Activated naive CD4-positive, alpha-beta T cell (primary cell): ENCODE measurements at places on chromosomes 4 and X.

GRCh38 chr4:177246641-177247584, 62.8 kb upstream of the NEIL3 start:
- no peak for DNase-seq

- DNase-seq, result no peak
Measured at GRCh38 chrX:110745288-110745687, 50.3 kb downstream of the CHRDL1 start.

- peak; percentile 26 for DNase-seq
Measured at GRCh38 chrX:129961180-129962083, 21.0 kb upstream of the BCORL1 start.

DNA sequence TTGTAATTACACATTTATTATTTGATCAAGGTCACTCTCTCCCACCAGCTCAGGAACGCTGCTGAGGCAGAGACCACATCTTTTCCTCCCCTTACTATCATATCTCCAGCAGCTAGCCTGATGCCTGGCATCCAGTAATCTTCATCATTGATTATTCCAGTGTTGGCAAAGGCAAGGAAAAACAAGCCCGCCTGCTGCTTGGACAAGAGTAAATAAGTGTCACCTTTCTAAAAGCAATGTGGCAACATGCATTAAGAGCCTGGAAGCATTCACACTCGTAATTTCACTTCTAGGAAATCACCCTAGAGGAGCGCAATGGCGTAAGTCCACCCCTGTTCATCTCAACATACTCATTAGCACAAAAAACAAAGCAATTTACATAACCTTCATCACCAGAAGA, 54.8 kb downstream of the APLN start:
- DNase-seq, result no peak

DNA sequence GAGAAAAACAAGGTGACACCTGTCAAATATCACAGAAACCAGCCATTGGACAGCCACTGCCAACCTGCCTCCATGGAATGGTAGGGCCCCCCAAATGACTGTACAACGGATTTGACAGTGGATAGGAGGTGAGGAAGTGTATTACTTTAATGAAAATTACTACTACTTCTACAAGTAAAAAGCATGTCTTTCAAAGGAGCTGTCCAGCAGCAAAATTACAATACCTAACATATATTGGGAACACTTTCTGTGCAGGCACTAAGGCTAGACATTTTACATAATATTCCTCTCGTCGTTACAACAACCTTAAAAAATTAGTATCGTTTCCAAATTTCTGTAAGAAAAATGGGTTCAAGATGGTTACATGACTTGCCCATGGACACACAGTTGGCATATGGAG, 14.9 kb downstream of the PPP3CA start:
- no peak for DNase-seq

DNA sequence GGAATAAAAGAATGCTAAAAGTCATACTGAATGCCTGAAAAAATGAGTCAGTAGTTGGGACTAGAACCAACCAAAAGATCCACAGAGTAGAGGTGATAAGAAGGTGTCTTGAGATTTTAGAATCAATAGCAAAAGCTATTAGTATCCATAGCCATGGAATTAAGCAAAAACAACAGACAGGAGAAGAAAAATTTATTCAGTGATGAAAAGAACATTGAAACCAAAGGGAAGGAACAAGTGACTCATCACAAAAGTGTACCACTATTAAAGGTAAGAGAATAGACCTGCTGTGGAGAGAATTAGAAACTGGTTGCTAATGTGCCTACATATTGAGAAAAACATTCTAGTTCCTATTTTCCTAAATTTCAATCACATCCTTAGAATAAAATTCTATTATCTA, 182.0 kb upstream of the NEIL3 start:
- DNase-seq, result no peak

DNA sequence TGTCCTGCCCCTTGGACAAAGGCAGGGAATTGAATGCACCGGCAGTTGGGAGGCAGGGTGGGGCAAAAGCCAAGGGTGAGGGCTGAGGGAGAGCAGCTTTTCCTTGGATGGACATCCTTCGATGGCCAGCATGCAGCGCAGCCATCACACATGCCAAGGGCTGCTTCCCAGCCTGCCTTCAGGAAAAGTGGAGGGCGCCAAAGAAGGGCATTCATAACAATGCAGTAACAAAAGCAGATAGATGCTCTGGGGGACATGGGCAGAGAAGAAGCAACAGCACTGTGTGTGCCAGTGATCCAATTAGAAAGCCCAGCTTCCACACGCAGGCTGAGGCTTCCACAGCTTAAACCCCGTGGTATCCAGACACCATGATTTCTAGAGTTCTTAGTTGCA, 71.5 kb downstream of the TSPAN5 start:
- DNase-seq, result no peak

- no peak for DNase-seq
Measured at GRCh38 chrX:11040405-11040804, 70.7 kb upstream of the HCCS start.

GRCh38 chrX:21374994-21375707, 933 bp downstream of the CNKSR2 start:
- DNase-seq, result no peak

- DNase-seq, result no peak
Measured at GRCh38 chrX:56268888-56269287, 36.7 kb downstream of the KLF8 start.

DNA sequence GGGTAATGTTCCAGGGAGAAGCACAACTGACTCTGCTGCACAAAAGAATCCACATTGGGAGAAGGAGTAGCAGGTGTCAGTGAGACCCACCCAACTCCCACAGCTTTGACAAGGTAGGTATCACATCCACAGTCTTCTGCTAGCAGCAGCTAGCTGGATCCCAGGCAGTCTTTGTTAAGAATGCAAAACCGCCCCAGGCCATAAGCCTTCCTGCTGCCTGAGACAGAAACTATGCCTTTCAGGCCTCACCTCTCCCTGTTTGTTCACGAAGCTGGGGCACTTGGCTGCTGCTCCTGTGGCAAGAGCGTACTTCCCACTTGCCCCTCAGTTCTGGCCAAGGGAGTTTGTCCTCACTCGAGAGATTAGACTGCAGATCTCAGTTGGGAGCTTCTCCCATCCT, 21.4 kb downstream of the RRAGB start:
- DNase-seq, result no peak

GRCh38 chr4:6720202-6720699, 4.3 kb downstream of the BLOC1S4 start:
- DNase-seq, result peak; percentile 81

DNA sequence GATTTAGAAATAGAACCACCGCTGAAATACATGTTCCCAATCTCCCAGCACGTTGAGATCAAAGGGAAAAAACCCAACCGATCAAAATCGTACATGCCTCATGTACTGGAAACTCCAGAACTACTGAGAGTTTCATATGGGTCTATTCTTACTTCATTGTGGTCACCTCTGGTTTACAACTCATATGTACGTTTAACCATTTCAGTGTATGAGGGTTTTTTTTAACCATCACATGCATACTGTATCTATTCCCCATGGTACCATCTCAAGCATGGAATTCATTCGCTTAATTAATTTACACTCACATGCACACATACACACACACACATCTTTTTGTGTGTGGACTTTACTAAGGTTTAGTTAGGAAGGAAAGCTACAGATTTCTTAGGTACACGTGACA, 46.0 kb upstream of the CLNK start:
- DNase-seq, result no peak

DNA sequence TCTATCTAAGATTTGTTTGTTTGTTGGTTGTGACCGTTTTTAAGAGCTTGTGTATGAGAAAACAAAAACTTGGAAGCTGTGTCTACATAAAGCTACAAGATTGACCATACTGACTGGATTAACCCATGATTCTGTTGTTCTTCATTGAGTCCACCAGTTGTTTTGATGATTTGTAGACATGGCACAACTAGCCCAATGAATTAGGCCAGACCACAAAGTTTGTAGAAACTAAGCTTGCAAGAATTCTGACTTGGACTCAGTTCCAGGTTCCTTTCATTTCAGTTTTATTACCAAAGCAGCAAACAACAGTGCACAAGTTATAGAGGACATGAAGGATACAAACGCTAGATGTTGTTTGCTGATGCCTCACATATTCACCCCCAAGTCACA, 119.3 kb downstream of the RASGEF1B start:
- DNase-seq, result no peak

DNA sequence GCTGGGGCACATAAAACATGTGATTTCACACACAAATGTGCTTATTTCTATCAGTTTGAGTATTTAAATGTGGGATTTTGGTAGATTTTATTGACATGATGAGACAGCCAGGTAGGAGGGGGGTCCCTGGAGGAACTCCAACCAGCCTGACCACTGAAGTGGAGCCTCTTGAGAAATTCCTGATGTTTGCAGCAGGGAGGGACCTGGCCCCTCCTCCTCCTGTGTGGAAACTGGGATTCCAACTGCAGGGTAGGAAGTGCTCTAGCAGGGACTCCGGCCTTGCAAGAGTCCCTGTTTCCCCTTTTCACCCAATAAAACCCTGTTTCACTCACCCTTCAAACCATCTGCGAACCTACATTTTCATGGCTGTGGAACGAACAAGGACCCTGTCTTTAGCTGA, 2224.0 kb upstream of the AGA start:
- DNase-seq, result no peak

DNA sequence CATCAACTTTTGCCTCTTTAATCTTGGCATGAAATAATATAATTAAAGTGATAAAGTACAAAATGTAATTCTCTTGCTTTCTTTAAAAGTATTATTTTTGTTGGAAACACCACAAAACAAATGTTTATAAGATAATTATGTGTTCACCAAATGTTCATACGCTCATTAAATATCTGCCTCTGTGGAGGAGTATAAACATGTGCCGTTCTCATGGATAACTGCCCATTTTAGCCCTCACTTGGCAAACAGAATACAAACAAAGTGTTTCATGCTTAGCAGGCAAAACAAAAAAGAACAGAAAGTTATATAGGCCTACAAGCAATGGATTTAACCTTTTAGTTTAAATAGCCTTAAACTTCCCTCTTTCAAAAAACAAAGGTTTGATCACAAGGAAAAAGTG, 800.5 kb upstream of the DIAPH2 start:
- no peak for DNase-seq

DNA sequence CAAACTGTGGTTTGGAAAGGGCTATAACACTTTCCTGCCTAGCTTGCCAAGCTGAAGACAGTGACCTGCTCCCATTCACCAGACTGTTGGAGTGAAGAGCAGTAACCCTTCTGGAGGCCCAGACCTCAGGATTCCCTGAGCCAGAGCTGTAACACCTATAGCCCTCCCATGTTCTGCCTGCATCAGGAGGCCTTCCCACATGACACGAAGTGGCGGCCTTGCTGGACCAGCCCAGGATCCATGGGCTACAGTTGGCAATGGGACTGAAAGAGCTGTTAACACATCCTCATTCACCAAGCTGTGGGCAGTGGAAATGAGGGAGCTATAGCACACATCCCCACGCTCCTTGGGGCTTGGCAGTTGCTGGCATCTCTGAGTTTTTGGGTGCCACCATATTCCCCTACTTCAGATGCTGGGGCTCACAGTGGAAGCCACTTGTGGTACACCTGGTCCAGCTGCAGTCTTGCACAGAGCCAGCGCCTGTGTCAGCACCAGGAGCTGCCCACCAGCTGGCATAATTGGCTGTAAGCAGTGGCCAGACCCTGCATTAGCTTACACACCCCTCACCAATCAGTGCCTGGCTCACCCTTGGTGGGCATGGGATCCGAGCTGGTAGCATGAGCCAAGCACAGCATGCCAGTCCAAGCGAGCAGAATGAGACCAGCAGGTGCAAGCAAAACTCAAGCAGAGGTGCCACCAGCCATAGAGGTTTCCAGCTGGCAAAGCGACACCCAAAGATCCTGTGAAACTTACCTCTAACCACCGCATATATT, 1029.3 kb downstream of the TECRL start:
- no peak for DNase-seq

- DNase-seq, result no peak
Measured at GRCh38 chrX:13140007-13140406, 95.6 kb upstream of the FAM9C start.

- no peak for DNase-seq
Measured at GRCh38 chrX:85084770-85085393, 81.2 kb downstream of the APOOL start.

GRCh38 chr4:85496126-85496849, 21.3 kb downstream of the ARHGAP24 start:
- DNase-seq, result no peak

GRCh38 chrX:17370191-17370590, 4.8 kb upstream of the NHS start:
- DNase-seq, result no peak

- no peak for DNase-seq
Measured at GRCh38 chrX:48694776-48695533, 1.6 kb upstream of the SUV39H1 start.

GRCh38 chr4:3710451-3711182, 55.6 kb upstream of the ADRA2C start:
- no peak for DNase-seq

- DNase-seq, result no peak
Measured at GRCh38 chr4:140944199-140944515, 188.0 kb upstream of the TBC1D9 start.

DNA sequence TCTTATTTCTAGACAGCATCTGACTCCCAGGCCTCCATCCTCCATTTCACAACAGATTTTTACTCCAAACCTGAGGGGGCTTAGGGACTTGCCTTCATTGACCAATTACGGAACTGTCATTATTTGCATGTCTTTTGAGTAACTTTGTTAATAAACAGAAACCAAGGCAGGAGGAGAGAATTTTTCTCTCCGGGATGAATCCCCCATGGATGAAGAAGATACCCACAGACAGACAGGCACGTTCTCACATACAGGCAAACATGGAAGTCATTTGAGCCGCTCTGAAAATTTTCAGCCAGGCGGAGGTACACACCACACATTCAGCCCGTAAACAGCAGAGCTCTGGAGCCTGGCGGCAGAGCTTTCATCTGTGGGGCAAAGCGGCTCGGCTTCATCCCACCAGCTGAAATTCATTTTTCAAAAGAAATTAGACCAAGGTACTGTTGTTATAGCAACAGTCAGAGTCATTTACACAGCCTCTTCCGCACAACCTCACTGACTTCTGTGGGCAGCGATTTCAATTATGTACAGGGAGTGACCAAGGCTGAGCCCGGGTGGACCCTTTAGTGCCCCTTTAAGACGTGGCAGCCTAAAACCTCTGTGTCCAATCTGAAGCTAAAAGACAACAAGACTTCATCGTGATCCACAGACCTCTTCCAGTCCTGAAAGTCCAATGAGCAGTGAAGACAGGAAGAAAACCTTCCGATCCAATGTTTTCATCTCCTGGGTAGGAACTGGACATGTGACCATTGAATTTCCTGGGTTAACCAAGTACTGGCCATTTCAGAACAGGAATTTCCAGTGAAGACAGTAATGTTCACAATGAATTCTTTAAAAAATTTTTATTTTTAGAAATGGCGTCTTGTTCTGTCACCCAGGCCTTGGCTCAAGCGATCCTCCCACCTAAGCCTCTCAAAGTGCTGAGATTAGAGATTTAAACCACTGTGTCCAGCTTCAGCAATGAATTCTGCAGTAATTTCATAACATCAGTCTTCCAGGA, 237.0 kb downstream of the MGST2 start:
- no peak for DNase-seq

DNA sequence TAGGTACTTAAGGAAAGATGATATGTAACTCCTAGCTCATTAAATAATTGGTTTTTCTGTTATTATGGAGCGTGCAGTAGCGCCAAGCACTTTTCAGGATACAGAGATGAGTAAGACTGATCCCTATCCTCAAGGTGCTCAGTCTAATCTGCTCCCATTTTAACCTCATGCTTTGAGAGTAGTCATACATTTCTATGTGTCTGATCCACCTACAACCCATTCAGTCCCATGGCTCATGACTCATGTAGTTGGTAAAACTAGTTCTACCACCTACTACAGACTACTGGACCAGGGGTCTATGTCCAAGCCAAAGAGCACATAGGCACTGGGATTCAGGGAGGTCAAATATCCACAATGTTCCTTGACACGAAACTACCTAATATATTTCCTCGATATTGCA, 60.8 kb downstream of the TMEM154 start:
- no peak for DNase-seq

GRCh38 chr4:151676301-151676700, 84.5 kb downstream of the GATB start:
- DNase-seq, result no peak
